GM03348 (cell line): ENCODE measurements at places on chromosomes 16 and 17.

- DNase-seq: peak; percentile 44
Measured at GRCh38 chr17:601244-601925, 113.3 kb downstream of the VPS53 start.

DNA sequence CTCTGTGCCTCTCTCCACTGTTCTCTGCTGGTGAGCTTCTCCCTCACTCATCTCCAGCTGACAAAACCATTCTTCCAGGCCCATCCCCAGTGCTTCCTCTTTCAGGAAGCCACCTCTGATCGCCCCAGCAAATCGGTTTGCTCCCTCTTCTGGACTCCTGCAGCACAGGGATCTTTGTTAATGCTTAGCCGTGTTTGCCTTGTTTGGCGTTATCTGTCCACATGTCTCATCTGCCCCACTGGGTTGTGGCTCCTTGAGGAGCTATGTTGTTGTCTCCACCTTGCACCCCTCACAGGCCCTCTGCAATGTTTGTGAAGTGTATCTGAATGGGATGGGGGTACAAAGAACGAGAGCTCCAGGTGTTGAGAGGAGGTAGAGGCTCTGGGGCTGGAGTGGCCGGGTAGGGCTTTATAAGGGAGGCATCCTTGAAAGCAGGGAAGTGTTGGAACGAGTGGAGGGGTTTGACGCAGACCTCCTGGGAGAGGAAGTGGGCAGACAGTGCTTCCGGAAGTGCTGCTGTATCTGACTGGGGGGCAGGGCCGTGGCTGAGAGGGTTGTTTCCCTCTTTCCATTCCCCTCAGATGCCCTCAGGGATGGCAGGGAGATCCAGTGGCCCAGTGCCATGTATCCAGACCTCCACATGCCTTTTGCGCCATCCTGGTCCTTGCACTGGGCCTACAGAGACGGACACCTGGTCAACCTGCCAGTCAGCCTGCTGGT is 27.8 kb downstream of the CASKIN2 start:
- no peak for DNase-seq

DNA sequence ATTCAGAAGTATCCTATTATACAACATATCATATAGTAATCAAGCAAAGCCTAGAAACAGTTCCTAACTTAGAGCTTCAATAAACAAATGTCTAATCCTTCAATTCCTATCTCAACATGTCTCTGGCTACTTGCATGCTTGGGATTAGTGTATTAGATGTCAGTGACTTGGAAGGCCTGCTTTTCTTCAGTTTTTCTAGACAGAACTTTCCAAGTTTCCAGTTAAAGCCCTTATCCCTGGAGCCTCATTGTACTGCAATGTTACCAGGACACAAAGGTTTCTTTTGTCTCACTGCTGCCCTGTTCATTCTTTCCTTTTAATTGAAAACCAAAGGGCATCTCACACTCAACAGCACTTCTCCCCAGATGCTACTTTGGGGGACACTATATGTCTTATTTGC is 16.5 kb downstream of the PSME3IP1 start:
- no peak for DNase-seq

DNA sequence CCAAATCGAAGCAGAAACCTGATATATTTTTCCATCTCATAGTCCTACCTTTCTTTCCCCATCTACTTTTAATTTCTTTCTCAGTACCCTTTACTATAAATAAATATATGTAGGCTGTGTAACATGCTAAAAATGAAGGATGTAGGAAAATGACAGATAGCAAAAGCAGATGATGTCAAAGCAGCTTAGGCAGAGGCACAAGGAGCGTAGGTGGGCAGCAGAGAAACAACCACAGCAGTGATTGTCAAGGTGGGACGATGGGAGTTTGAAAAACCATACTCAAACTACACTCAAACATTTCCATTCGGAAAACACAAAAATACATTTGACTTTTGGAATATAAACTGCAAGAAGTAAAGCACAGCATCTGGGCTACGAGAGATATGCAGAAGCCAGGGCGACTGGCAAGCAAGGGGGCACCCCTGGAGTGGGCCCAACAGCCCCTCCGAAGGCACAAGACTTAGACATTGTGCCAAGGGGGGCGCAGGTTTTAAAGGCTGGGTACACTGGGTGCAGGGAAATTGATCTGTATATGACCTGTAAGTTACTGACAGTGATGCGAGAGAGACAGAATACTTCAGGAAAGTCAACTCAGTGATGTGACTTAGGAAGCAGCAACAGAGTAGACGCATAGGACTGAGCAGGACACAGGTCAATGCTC is 31.1 kb downstream of the SNN start:
- DNase-seq: no peak

- peak; percentile 1 for DNase-seq
Measured at GRCh38 chr17:38619937-38620550, 14.3 kb upstream of the SRCIN1 start.

GRCh38 chr17:40312131-40312731 is 3.3 kb downstream of the RARA start:
- DNase-seq: no peak

DNA sequence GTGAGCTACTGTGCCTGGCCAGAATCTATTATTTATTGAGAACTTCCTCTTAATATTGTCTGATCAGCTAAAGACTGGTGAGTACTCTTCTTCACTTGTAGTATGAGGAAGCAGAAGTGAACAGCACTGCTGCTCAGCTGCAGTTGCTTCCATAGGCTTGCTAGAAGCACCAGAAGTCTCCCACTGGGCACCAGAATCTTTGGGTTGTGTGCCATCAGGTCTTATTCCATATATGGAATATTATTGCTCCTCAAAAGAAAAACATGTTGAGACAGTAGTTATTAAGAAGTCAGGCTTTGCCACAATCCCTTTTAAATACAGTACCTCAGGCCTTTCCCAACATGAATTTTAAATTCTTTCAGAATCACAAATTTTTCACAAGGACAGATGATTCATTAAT is 17.2 kb downstream of the SNTB2 start:
- no peak for DNase-seq

- DNase-seq: no peak
Measured at GRCh38 chr16:89067677-89068443, 25.8 kb upstream of the ACSF3 start.

GRCh38 chr17:79831265-79832217 is 7.7 kb downstream of the CBX4 start:
- DNase-seq: no peak

- DNase-seq: no peak
Measured at GRCh38 chr16:71771571-71771970, 37.1 kb downstream of the AP1G1 start.

GRCh38 chr17:45332989-45333701 is 16.3 kb upstream of the MAP3K14 start:
- DNase-seq: peak; percentile 32

GRCh38 chr17:8532021-8532420 is 96.3 kb downstream of the NDEL1 start:
- no peak for DNase-seq

DNA sequence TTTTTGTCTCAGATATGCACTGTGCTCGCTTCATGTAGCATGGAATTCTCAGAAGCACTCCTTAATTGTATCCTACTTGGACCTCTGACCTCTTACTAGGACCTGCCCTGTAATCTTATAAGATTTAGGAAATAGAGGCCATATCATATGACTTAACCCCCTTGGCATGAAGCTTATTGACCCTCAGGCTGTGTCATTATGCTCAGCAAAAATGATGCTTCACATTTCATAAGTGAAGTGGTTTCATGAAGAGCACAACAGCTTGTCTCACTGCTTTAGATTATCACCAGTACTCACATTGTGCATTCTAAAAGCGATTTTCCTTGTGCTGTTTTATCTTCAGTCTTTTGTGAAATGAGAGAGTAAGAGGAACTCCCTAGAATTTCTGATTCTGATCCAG is 6.4 kb downstream of the PHKB start:
- DNase-seq: no peak

- no peak for DNase-seq
Measured at GRCh38 chr17:55722016-55722736, 488 bp downstream of the TMEM100 start.

DNA sequence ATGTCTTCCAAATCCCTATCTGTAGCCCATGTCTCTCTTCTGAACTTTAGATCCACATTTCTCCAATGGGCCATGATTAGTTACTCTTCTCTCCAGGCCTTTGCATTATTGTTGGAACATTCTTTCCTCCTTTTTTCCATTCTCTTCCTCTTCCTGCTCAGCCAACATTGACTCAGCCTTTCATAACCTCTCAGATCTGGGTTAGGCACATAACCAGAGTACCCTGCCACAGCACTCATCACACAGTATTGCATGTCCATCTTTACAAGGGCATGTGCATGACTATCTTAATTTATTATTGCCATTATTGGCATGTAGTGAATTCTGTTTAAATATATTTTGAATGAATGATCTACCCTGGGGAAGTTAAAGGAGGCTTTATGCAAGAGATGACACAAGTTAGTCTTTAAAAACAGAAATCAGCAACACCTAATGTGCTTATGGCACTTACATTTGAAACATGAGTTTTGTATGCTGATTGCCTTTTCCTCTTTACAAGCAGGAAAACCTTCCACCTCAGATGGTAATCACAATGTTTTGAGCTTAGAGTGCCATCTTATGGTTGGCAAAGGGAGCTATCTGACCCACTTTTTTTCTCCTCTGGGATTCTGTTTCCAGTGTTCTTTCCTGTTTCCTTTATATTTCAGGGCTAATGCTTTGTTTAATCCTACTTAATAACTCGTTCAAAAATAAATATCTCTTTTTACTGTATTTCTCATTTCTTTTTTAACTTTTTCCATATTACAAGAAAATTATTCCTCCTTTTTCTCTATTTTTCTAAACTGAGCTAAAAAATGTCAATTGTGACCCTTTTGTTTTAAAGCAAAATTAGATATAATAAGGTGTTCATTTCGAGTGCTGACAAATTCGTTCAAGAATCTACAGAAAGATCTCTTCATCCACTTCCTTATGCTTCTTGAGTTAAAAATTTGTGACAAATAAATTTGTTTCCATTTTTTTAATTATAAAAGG is 151.0 kb upstream of the RBL2 start:
- peak; percentile 64 for DNase-seq

- DNase-seq: no peak
Measured at GRCh38 chr16:50252082-50252611, 14.2 kb upstream of the ADCY7 start.

DNA sequence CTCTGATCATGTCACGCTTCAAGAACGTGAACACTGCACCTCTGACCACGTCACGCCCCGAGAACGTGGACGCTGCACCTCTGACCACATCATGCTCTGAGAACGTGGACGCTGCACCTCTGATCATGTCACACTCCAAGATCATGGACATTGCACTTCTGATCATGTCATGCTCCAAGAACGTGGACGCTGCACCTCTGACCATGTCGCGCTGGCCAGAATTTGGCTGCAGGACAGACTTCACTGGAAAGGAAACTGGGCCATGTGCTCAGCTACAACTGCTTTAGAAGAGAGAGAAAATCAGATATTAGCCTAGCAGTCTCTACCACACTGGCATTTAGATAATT is 182.7 kb downstream of the RPTOR start:
- DNase-seq: no peak

- DNase-seq: no peak
Measured at GRCh38 chr16:13021996-13022395, 120.6 kb downstream of the SHISA9 start.

- no peak for DNase-seq
Measured at GRCh38 chr17:77118251-77118928, 22.4 kb upstream of the SEC14L1 start.

DNA sequence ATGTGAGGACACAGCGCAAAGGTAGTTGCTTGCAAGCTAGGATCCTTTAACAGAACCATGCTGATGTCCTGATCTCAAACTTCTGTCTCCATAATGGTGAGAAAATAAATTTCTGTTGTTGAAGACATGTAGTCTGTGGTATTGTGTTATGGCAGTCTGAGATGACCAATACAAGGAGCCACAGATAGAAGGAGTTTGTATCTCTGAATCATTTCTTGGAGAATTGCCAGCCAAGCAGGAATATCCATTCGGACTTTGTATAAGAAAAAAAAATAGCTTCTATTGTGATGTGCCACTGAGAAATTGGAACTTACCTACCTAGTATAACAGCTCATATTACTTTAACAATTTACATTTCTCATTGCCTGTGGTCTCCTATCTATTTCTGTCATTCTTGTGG is 447.6 kb upstream of the CA10 start:
- no peak for DNase-seq

- no peak for DNase-seq
Measured at GRCh38 chr16:476039-476438, 50.6 kb downstream of the RAB11FIP3 start.

DNA sequence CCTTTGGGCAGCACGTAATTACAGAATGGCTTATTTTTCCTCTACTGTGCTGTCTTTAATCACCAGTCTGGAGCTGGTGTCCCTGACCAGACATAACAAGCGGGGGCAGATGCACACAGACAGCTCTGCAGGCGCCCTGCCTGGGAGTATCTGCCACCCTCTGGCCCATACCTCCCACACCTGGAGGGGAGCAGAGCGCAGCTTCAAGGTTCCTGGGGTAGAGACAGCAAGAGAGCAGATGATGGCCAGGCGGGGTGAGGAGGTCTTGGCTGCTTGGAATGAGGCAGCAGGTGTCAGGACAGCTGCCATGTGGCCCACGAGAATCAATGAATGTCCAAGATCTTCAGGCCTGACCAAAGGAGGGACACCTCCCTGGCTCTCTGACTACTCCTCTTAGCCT is 23.8 kb downstream of the TMEM94 start:
- no peak for DNase-seq

- DNase-seq: peak; percentile 87
Measured at GRCh38 chr17:49968405-49969133, 421 bp upstream of the DLX4 start.

GRCh38 chr16:66693149-66693548 is 3.4 kb downstream of the CMTM4 start:
- DNase-seq: no peak

DNA sequence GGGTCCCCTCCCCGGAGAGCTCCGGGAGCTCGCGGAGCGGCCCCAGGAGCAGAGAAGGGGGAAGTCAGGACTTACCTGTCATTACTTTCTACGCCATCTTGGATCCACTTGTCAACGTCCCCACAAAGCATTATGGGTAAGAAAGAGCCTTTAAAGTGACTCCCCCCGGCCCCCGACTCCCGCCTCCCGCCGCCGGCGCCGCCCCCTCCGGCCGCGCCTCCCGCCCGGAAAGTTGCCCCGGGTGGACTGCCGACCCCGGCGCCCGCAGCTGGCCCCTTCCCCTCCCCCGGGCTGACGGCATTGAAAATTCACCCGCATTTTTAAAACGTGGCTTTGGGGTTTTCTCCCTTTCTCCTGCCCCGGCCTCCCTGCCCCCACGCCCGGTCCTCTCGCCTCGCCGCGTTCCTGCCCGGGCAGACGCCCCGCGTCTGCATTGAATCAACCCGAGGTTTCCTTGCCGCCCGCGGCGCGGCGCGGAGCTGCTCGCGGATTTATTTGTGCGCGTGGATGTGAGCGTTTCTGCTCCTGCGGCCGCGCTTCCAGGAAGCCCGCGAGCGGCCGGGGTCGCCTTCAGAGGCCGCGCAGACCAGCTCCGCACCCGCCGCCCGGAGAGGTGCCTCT is at the start of gene HELZ:
TSS of gene HELZ (minus strand) at position 124 of the 621 bp plus-strand sequence. CDS start 26,392 bp downstream, outside the sequence.
- peak; percentile 95 for DNase-seq
